ENCODE measurements at places on chromosomes 2 and 18.

GRCh38 chr2:199485732-199486335, 28.1 kb upstream of the SATB2 start:
- no peak for DNase-seq

GRCh38 chr2:218570850-218571249, 2.2 kb downstream of the CNOT9 start:
- DNase-seq = no peak

DNA sequence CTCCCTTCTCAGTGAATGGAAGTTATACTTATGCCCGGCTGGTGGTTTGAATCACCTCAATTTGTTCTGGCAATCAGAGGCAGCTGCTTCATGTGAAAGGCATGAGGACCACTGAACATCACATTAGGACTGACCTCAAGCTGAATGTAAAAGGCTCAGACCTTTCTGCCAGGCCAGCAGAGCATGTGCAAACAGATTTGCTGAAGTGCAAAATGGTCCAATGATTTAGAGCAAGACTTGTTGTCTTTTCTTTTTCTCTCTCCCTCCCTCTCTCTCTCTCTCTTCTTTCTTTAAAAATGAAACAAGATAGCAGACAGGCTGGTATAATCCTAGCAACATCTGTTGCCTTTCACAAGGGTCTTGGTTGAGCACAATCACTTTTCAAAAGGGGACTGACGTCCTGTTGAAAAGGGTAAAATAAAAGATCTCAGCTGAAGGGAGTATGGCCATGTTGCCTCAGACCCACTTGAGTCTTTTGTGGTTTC, 13.3 kb upstream of the CDH7 start:
- DNase-seq = no peak

DNA sequence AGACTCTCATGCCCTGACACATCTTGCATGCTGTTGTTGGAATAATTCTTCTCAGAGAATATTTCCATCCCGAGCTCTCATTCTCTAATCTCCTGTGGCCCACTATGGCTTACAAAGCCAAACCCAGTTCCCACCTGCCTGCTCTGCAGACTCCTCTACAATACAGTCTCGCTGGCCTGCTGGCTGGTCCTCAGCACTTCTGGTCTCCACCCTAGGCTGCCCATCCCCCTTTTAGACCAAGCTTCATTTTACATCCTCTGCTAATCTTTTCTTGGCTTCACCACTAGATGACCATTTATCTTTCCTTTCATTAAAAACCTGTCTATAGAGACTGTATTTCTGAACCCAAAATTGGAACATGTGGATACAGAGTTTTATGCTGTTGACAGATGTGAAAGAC, 42.5 kb upstream of the YPEL5 start:
- no peak for DNase-seq

GRCh38 chr2:39511605-39512433, 74.7 kb upstream of the MAP4K3 start:
- DNase-seq = no peak

GRCh38 chr2:200810252-200810997, 1.3 kb upstream of the BZW1 start:
- no peak for DNase-seq
